ENCODE measurements at places on chromosomes 5 and 9.

DNA sequence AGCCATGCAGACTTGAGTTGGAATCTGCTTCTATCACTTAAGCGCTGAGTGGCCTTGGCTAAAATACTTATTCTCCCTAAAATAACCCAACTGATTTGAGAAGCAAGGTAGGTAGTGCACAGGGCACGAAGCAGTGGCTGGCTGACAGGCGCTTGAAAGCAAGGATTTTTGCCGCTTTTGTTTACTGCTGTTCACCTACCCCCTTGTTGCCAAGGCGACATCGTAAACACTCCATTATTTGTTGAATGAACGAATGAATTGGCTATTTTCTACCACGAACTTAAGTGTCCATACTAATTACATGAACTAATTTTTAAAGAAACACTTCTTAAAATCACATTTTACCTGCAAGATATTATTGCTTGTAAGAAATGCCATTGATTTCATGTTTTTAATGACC is 98.0 kb downstream of the ANKH start:
- DNase-seq = no peak

GRCh38 chr5:84791730-84792129 is 407.1 kb upstream of the EDIL3 start:
- no peak for DNase-seq

GRCh38 chr9:128781187-128782070 is 5.6 kb upstream of the TBC1D13 start:
- no peak for DNase-seq

DNA sequence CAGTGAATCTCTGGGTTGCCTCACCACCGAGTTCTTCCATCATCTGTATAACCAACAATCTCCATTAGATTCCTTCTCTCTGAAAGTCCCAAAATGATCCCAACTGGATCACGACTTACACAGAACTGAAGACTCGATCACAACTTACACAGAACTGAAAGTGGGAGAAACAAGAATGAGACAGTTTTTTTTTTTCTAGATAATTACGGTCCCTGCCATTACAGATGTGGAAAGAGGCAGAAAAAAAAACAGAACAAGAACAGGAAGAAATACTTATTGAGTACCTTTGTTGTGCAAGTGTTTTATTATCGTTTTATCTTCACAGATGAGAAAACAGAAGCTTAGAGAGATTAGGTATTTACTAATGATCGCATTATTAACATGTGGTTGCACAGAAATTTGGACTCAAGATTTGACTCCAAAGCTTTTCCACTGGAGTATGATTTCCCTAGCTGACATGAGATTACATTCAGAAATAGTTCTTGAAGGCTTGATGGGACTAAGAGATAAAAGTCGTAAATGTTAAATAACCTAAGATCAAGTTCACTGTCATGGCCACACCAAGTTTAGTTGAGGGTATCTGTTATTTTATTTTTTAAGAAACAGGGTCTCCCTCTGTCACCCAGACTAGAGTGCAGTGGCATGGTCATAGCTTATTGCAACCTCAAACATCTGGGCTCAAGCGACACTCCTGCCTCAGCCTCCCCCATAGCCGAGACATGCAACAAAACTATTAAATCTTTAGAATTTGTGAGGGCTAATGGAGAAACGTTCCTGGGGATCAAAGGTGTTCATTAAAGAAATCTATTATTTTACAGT is 8.9 kb downstream of the PLK2 start:
- DNase-seq = no peak

- no peak for DNase-seq
Measured at GRCh38 chr5:168153263-168153875, 138.1 kb upstream of the WWC1 start.
